ENCODE measurements at places on chromosomes 7 and 10. TPM values are rescaled to one million over a fixed set of nuclear protein-coding genes. Genes with fewer than 3 reads are reported as not detected.

The UPK3B gene
- total RNA-seq = 2.8 TPM

DNA sequence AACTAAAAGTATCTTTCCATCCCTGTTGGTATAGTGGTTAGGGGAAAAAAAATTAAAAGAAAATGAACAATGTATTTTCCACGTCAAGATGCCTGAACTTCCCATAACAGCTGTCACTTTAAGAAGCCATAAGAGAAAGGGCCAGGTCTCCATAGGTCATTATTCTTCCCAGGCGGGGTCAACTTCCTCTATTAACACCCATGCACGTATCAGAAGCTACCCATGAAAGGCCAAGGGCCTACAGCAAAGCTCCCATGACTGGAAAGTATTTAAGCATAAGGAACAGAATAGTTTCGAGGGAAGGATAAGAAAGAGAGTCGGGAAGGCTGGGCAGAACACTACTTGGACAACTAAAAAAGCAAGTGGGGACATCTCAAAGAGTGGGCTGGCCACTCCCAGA lies 40.1 kb downstream of the RBM28 start:
- DNase-seq = no peak

The ZNF33A gene
- 21.8 TPM for total RNA-seq

The PDZD7 gene
- total RNA-seq = 0.61 TPM

DNA sequence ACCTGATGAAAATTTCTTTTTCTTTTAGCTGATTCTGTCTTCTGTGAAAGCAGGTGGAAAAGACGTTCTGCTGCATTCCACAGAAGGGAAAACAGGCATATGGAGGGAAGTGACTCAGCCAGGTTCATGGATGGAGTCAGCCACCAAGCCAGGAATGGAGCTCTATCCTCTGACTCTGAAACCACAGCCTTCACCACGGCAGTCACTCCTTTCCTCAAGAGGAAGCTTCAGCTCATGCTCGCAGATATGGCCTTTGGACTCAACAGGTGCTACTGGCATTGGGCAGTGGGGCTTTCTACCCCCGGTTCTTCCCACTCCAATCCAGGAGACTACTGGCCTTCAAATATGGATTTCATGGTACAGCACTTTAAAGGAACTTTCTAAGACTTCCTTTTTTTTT lies 11.5 kb upstream of the PLAU start:
- no peak for DNase-seq

The GRM3 gene
- total RNA-seq = 2.1 TPM

DNA sequence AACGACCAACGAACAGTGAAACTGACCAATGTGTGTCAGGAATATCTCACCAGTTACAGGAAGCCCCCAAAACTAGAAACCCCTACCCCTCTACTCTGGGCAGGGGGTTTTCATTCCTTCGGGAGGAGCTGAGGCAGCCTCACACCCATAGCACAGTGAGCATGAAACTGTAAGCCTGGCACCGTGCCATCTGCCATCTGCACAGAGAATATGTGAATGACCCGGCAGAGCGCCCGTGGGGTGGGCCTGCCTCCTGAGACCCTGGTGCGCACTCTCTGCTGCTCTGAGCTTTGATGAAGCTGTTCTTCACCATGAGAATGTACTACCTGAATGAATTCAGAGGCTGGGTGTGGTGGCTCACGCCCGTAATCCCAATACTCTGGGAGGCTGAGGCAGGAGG lies 27.1 kb downstream of the DAGLB start:
- DNase-seq = no peak

- no peak for DNase-seq
Measured at GRCh38 chr10:120465138-120465537, 8.1 kb downstream of the PLPP4 start.

The VKORC1L1 gene
- total RNA-seq = 12.3 TPM

- DNase-seq = no peak
Measured at GRCh38 chr7:82200601-82201000, 243.0 kb downstream of the CACNA2D1 start.

The PDK4 gene
- total RNA-seq = 133 TPM

The FRAT2 gene
- total RNA-seq = 2.4 TPM

The SPDYE1 gene
- total RNA-seq = not detected

GRCh38 chr7:171364-171904 lies 20.9 kb upstream of the FAM20C start:
- DNase-seq = no peak

- DNase-seq = no peak
Measured at GRCh38 chr10:130742941-130743675, 568.4 kb downstream of the TCERG1L start.

The COL17A1 gene
- 2.9 TPM for total RNA-seq

The KCNMA1 gene
- 124 TPM for total RNA-seq

GRCh38 chr10:983971-984655 lies 4.1 kb upstream of the GTPBP4 start:
- DNase-seq = no peak

DNA sequence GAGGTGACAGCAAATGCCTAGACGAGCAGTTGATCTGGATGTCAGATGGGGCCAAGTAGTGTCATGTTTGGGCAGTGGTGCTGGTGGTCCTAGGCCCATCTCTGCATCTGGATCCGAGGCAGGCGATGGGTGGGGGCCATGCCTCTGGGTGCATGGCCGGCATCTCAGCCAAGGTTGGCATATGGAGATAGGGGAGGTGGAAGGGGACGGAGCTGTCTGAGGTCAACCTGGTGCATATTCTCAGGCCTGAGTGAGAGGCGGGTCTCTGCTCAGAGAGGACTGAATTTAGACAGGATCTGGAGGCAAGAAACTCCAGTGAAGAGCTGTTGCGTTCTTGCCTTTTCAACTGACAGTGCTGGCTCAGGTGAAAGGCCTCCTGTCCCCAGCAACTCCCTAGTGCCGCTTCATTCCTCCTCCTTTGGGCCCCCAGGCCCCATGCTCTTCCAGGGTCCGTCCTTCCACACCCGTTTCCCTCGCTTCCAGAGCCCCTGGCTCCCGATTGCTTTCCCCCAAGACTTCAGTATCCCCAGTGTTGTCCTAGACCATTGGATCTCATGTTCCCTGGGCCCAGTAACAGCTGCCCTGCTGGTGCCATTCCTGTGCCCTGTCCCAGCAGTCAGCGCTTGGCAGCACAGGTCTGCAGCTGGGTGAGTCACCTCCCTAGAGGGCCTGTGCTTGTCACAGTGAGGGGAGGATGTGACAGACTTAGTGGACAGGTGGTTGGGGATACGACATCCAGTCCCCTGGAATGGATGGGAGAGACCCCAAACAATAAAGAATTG lies 32.6 kb downstream of the GBX1 start:
- no peak for DNase-seq

GRCh38 chr10:121919666-121920065 lies 8.2 kb downstream of the ATE1 start:
- no peak for DNase-seq

The HOXA6 gene
- total RNA-seq = 15.6 TPM

GRCh38 chr7:49771427-49772176 lies 1.8 kb upstream of the VWC2 start:
- no peak for DNase-seq

DNA sequence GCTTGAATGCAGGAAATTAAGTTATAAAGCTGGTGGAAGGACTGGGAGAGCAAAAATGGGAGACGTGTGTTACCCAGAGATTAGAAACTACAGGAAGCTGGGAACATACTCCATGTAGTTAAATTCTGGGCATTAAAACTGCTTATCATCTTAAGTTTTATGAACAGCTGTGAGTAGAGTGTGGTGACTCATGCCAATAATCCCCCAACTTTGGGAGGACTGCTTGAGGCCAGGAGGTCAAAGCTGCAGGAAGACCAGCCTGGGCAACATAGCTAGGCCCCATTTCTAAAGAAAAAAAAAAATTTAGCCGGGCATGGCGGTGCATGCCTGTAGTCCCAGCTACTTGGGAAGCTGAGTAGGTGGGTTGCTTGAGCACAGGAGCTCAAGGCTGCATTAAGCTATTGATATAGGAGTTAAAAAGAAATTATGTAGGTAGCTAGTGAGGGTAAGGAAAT lies 56.2 kb upstream of the SEPHS1 start:
- DNase-seq = no peak

The H2BK1 gene
- 4.4 TPM for total RNA-seq

The TYW1B gene
- 20.0 TPM for total RNA-seq

DNA sequence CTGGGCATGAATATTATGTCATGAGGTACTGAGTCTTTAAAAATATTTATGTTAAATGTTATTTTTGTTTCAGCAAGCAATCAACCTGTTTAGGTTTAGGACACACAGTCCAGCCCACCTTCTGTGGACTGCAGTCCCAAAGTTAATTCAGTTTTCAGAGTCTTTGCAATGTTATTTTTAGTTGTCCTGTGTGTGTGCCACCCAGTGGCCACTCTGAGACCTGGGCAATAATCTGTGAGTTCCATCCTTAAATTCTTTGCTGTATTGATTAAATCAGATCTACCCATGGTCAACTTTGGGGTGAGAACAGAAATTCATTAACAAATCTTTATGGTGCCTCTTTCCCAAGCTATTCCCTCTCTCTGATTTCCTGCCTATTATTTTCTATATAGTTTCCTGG lies 415.1 kb downstream of the CCSER2 start:
- no peak for DNase-seq

DNA sequence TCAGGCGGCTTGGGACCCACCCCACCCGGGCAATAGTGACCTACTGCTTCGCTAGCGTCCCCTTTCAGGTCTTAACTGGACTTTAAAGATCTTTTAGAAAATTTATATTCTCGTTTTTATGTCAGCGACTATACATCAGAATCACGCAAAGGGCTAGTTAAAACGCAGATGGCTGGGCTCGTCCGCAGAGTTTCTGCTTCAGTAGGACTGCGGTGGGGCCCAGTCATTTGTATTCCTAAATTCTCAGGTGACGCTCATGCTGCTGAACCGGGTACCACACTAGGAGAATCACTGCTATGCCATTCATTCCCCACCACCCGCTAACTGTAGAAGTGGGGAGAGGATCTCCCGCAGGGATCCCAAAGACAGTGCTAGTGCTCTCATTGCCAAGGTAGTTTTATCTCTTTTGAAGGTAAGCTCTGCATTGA lies 12.0 kb upstream of the SP8 start:
- DNase-seq = no peak

The PNLIPRP3 gene
- total RNA-seq = not detected

DNA sequence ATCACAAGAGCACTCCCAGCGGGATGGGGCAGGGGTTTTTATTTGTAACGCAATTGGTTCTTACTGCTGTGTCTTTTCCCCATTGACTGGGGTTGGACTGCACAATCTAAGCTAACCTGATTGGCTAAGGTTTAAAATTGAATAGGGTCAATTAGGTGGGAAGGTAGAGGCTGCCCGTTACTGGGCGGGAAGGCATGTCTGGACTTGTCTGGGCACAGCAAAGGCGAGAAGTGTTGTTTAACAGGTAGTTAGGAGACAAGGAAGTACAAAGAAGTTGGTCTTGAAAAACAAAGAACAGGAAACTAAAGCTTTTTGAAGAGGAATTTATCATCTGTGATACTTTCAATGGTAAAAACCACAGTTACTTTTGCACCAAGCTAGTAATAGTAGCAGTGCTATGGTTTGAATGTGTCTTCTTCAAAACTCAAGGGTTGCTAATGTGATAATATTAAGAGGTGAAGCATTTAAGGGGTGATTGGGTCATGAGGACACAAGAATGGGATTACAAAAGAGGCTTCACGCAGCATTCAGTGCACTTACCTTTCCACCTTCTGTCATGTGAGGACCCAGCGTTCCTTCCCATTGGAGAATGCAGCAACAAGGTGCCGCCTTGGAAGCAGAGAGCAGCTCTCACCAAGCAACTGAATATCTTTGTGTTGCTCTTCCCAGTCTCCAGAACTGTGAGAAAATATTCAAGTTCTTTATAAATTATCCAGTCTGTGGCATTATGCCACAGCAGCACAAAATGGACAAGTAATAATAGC lies 875.5 kb upstream of the SORCS1 start:
- no peak for DNase-seq

GRCh38 chr10:6203331-6204062 lies 765 bp downstream of the PFKFB3 start:
- peak; percentile 38 for DNase-seq

The NKX1-2 gene
- total RNA-seq = not detected

GRCh38 chr10:83678850-83679249 lies 460.5 kb upstream of the GHITM start:
- DNase-seq = no peak

- DNase-seq = no peak
Measured at GRCh38 chr10:61100887-61101286, 156.9 kb upstream of the RHOBTB1 start.

- DNase-seq = no peak
Measured at GRCh38 chr7:15326044-15326644, 235.7 kb downstream of the AGMO start.
